ENCODE measurements at places on chromosomes 7 and 10.

- DNase-seq, result no peak
These were observed 2.2 kb downstream of the MAP3K8 start for GRCh38 chr10:30436191-30436611.

GRCh38 chr7:4201566-4201965 is 480.5 kb upstream of the FOXK1 start:
- DNase-seq, result no peak

- no peak for DNase-seq
These were observed 5.7 kb downstream of the ATG9B start for GRCh38 chr7:151018421-151019129.

DNA sequence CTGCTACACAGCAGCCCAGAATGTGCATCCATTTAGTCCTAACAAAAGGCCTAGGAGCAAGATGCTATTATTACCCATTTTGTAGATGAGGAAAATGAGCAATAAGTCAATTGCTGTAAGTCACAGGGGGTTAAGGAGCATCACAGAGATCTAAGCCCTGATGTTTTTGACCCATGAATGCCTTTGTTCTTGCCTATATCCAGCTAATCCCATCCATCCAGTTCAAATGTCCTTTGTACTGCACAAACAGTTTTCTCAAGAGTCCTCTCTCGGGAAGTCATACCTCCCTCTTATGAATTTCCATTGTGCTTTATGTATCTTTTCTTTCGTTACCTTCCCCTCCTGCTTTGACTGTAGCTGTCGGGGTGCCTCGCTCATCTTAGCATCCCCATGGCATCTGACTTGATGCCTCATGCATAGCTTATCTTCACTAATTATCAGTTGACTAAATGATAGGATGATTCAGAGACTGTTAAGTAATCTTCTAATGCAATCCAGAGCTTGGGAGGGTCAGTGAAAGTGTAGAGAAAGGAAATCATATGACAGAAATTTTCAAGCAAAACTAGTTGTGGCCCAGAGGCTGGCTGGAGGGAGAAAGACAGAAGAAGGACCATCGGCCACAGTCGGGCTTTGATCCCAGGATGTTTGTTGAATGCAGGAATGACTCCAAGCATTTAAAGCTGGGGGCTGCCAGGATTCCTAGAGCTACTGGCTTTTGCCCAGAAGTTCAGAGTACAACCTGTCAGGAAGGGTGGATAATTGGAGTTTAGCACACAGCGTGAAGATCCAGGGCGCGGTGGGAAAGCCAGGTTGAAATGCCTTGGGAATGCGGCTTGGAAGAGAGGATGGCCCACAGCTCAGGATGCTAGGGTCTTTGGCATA is 23.5 kb downstream of the BLVRA start:
- DNase-seq, result peak; percentile 33

DNA sequence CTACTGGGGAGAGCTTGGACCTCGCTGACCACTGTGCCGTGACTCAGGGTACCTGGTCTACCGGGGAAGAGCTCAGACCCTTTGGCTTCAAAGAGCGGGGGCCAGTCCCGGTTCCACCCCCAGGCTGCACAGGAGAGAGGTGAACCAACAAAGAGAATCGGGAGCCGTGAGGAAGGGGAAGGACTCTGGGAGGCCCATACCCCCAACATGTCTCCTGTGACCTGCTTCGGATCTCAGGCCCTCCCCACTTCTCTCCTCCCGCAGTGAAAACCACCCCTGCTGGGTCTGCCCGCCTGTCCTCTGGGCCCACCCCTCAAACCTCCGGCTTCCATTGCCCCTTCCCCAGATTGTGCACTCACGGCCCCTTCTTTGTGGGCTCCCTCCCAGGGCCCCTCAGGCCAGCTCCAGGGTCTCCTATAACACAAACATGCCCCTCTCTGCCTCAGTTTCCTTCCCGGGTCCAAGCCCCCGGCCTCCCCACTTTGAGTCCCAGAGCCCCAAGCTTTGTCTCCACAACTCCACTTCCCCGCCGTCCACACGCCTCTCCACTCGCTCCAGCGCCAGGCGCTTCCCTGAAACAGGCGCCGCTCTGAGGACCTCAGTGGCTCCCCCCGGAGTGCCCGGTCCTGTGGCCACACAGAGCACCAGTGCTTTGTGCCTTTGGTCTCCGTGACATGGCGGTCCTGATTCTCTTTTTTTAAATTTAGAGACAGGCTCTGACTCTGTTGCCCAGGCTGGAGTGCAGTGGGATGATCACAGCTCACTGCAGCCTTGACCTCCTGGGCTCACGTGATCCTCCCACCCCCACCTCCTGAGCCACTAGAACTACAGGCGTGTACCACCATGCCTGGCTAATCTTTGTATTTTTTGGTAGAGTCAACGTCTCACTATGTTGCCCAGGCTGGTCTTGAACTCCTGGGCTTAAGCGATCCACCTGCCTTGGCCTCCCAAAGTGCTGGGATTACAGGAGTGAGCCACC is 7.5 kb upstream of the INTS1 start:
- DNase-seq, result no peak

DNA sequence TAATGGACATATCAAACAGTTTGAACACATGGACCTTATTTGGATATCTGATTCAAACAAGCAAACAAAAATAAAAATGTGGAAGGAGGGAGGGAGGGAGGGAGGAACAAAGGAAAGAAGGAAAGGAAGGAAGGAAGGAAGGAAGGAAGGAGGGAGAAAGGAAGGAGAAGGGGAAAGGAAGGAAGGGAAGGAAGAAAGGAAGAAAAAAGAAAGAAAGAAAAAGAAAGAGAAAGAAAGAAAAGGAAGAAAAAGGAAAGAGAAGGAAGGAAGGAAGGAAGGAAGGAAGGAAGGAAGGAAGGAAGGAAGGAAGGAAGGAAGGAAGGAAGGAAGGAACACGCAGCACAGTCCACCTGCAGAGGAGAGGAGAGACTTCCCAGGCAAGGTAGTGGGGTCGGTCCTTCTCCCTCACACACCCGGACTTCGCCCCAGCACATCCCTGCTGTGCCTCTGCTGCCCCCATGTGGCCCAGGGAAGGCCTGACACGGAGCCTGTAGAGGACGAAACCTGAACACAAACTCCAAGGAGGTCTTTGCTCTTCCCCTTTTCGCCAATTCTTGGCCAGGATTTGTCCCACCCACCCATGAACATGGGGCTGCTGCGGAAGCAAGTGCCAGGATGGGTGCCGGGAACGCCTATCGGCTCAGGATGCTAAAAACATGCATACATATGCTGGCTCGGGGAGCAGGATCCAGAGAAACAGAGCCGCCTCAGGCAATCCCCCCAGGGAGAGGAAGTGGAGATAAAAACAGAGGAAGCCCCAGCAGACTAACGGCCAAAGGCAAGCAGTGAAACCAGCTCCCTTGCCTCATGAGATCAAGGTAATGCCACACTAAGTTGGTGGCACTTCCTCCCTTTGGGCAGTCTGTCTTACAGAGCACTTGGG is 52.3 kb upstream of the DGKI start:
- peak; percentile 27 for DNase-seq

DNA sequence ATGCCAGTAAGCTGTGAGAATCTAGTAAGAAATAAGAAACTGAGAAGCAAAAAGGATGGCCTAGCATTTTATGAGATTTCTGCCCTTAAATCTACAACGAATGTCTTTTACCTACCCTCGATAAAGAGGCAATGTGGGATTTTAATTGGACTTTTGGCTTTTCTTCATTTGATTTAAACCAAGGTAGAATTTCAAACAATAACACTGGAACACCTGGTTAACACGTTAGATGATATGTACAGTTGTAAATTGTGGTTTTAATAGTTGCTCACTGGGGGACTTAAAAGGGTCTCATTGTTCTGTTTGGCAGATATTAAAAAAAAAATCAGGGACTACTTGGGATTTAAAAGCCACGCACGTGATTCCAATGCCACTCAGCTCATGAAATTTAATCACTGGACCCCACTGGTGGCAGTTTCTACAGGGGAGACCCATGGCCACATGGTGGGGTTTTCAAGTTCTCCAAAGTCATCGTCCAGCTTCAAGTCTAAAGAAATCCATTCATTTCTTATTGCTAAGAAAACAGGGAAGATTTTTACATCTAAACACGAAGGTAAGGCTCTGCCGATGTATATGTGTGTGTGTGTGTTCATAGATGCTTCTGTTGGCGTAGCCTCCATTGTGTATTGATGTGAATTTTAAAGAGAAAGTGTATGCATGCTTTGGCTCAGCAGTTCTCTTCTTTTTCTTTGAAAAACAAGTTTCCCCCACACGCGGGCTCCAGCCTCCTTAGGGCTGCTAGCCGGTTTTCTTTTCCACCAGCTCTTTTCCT is 588.6 kb upstream of the MKI67 start:
- DNase-seq, result no peak

DNA sequence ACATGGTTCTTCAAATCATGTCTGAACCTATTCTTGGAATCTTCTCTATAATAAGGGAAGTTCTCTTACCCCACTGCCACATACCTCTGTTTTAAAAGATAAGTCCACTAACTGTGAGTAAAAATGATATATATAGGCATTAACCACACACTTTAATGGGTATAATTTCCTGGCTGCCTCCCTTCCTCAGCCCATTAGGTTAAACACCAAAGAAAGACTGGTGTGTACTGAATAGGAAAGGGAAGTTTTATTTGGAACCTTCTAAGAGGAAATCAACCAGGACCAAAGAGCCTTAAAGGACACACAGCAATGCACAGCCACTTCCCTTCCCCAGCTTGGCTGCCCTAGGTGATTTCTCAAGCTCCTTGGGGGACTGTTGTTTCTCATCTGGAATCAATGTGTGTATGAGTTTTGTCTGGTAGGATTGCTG is 5.0 kb upstream of the WBP1L start:
- no peak for DNase-seq

GRCh38 chr7:132723506-132724081 is 147.3 kb upstream of the PLXNA4 start:
- no peak for DNase-seq

DNA sequence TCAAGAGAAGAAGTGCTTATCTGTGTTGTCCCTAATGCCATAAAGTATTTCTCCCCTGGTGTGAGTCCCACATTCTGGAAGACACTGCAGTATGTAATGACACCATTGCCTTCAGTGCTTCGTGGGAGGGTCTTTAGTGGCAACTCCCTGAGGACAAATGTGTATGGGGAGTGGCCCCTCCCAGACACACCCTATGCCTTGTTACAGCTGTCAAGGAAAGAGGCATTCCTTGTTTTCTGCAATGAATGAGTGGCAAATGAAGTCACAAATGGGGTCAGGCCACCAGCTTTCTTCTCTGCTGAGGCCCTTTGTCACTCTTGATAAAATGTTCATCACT is 183.2 kb downstream of the FGFR2 start:
- no peak for DNase-seq

All from fibroblast of skin of left biceps (primary cell).